ENCODE measurements at places on chromosomes 1 and 21.

GRCh38 chr1:235907187-235907896 is 40.6 kb upstream of the LYST start:
- no peak for DNase-seq

GRCh38 chr1:235784950-235785349 is 81.8 kb downstream of the LYST start:
- no peak for DNase-seq

GRCh38 chr1:94969137-94969536 is 42.2 kb upstream of the CNN3 start:
- no peak for DNase-seq

DNA sequence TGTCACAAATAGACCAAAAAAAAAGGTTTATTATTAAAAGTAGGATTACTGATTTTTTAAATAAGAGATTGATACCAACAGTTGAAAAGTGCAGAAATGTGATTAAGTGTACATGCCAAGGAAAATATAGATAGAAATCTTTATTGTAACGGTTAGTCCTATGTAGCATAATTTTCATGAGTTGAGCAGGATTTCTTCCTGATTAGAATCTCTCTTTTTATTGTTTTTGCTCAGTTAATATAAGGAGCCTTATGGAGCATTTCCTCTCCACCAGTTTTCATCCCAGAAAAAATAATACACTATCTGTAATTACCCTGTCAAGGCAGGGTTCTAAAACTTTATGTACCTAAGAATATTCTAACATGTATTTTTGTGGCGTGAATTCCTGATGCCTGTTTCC is 23.4 kb downstream of the CAPZA1 start:
- DNase-seq: no peak

GRCh38 chr1:228074954-228075730 is 7.4 kb upstream of the ARF1 start:
- DNase-seq: no peak

DNA sequence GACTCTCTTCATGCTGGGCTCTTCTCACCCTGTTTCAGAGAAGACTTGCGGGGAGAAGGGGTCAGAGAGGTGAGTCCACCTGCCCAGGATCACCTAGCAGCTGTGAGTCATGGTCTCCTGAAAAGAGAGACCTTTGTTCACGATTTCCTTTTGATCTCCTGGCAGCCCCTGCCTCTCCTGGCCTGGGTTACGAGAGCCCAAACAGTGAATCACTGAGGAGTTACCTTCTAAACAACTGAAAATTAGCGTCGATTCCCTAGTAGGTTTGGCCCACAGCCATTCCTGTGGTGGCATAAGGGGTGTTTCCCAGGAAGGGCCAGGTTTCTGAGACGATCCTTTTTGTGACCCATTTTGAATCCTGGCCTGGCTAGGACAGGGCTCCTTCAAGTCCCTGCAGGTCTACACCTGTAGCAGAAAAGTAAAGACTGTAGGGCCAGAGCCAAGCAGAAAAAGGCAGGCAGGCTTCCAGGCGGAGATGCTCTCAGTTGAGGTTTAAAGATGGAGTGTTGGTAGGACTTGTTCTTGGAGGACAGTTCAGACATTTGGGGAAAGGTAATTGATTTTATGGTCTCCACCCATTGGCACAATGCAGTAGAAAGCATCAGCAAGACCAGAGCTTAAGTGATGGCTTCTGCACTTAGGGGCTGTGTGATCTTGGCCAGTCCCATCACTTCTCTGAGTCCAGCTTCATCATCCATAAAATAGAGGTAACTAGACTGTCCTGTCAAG is 2.1 kb upstream of the PLA2G2E start:
- no peak for DNase-seq

Measured in NCI-H524 (cell line).